T-helper 22 cell (primary cell): ENCODE measurements at places on chromosomes 2 and 18.

- DNase-seq = no peak
Observed at GRCh38 chr2:2849464-2850217, 518.6 kb upstream of the MYT1L start.

- no peak for DNase-seq
Observed at GRCh38 chr2:26887151-26887550, 39.2 kb downstream of the DPYSL5 start.

GRCh38 chr18:62118328-62118727 lies 68.5 kb downstream of the PIGN start:
- no peak for DNase-seq

- no peak for DNase-seq
Observed at GRCh38 chr2:238557431-238557830, 130.7 kb downstream of the ASB1 start.

- no peak for DNase-seq
Observed at GRCh38 chr2:172823261-172823850, 87.7 kb downstream of the RAPGEF4 start.

- no peak for DNase-seq
Observed at GRCh38 chr2:217746808-217747207, 256.0 kb downstream of the TNS1 start.

DNA sequence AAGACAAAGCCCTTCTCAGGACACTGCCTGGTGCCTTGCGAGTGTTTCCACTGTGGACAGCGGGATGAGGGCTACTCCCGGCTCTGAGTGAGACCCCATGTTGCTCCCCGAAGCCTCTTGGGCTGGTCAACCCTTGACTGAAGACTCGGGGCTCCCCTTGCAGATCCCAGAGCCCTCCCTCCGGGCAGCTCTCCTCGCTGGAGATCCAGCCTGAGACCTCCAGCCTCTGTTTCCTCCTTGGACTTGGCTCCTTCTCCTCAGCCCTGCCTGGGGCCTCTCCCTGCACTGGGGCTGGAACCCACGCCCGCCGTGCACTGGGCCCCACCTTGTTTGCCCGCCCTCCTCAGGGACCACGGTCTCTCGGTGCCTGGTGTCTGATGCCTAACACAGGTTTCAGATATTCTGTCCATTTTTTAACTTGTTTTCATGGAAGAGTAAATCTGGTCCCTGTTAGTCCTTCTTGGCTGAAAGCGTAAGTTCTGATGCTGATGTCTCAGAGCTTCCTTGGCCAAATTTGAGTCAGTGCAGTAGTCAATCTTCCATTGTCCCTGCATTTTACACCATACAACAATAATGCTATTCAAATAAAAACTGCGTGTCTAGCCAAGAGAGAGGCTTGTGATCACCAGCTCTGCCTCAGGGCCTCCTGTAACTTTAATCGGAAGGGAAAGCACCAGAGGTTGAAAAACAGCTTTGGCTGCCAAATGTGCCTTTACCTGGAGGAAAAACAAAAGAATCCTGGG lies 139.3 kb upstream of the CTDP1 start:
- no peak for DNase-seq

GRCh38 chr2:24209389-24210105 lies 34.7 kb downstream of the FAM228A start:
- DNase-seq = no peak

GRCh38 chr2:192687015-192687414 lies 492.3 kb upstream of the TMEFF2 start:
- no peak for DNase-seq

- DNase-seq = no peak
Observed at GRCh38 chr2:227856697-227857096, 14.7 kb upstream of the DAW1 start.

- no peak for DNase-seq
Observed at GRCh38 chr2:66268756-66269155, 166.2 kb upstream of the MEIS1 start.

- no peak for DNase-seq
Observed at GRCh38 chr2:15159751-15160177, 401.4 kb downstream of the NBAS start.

GRCh38 chr18:42915299-42915698 lies 200.2 kb downstream of the RIT2 start:
- DNase-seq = no peak
